Epithelial cell of prostate (primary cell): ENCODE measurements at places on chromosomes 7 and 10.

- no peak for DNase-seq
Observed at GRCh38 chr10:78953113-78953798, 115.5 kb upstream of the ZMIZ1 start.

DNA sequence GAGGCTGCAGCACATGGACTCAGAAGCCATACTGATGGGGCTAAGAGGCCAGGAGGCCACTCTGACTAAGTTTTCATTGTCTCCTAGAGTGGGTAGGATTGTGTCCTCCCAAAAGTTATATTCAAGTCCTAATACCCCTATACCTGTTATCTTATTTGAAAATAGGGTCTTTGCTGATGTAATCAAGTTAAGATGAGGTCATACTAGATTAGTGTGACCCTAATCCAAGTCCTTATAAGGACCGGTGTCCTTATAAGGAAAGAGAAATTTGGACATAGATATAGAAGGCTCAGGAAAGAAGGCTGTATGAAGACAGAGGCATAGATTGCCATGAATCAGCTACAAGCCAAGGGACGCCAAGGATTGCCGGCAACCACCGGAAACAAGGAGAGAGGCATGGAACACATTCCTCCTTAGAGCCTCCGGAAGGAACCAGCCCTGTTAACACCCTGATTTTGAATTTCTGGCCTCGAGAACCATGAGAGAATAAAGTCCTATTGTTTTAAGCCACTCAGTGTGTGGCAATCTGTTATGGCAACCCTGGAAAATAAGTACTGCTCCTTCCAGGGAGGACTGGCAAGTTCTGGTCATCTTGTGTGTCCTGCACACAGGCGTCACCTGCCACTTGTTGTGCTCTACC is 157.0 kb downstream of the EMX2 start:
- DNase-seq, result no peak

GRCh38 chr10:51552879-51553278 is 146.5 kb downstream of the CSTF2T start:
- no peak for DNase-seq

DNA sequence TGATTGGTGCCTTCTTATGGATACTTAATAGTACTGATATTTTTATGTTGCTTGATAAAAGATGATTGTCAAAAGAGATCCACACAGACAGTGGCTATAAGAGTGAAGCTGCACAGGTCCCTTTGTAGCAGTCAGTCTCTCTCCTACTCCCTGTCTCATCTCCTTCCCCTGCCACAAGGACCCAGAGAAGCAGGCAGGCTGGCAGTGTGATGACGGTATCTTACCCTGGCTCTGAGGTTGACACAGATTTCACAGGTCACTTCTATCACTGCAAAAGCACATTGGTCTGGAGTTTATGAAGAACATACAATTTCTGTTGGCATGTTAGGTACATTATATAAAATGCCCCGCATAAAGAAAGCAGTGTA is 64.4 kb upstream of the AHR start:
- DNase-seq, result no peak

GRCh38 chr10:44357023-44357540 is 27.8 kb downstream of the CXCL12 start:
- DNase-seq, result no peak
